Vagina (tissue), 2 donors: ENCODE measurements at places on chromosomes 6 and 20. TPM values are rescaled to one million over a fixed set of nuclear protein-coding genes. Genes with fewer than 3 reads are reported as not detected.

GRCh38 chr6:85405175-85405852 lies 44.6 kb upstream of the NT5E start:
- no peak for DNase-seq

DNA sequence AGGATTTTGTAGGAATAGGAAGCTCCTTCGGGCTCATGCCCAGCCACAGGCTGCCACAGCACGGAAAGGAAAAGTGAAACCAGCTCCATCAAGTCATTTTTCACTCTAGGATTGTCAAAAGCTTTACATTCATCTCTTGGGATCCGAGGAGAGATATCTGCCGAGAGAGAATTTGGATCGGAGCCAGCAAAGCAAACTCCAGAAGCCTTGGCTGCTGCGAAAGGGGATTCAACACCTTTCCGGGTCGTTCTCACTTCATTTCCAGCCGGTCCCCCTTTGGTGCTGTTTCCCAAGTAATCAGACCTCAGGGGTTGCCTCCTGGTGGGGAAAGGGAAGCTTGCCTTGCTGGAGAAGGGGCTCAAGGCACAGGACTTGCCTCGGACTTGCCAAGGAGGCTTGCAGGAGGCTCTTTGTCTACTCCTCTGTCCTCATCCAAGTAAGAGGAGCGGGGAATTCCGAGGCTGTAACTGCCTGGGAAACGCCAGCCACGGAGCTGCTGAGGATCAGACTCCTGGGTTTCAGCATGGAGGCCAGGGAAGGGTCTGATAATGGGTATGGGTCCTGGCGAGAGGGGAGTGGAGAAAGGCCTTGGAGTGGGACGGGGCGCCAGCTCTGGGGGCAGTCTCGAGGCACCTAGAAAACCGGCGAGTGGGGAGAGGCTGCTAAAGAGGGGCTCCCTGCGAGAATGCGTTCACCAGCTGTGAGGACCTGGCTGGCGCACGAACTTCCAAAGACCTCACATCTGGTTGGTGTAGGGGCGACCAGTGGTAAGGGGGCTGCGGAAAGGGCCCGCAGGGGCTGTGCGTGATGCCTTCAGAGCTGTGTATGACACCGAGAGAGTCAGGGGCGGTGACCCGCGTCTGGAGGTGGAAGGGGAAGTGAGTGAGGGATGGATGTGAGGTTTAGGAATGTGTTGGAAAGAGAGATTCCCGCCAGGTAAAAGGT lies 702 bp downstream of the ETV7 start:
- no peak for DNase-seq

DNA sequence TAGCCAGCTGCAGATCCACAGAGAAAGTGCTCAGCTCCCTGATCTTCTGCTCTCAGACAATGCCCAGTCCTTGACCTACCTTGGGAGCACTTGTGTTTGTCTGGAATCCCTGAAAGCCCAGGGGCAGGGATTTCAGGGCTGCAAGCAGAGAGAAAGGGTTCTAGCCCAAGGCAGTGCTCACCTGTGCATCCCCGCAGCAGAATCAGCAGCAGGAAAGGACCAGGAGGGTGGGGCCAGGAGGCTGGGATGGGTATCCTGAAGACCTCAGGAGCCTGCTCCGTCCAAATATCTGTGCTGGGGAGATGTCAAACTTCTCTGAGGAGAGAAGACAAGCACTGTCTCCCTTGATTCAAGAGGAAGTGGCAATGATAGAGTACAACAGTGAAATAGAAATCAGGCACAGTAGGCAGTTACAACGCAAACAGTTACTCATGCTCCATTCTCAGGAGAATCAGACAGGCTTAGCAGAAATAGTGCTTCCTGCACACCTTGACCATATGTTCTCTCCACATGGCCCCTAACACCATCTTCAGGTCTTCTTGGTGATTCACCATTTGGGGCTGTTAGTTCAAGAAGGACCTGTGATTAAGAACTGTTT lies 28.7 kb upstream of the SIRPG start:
- no peak for DNase-seq

DNA sequence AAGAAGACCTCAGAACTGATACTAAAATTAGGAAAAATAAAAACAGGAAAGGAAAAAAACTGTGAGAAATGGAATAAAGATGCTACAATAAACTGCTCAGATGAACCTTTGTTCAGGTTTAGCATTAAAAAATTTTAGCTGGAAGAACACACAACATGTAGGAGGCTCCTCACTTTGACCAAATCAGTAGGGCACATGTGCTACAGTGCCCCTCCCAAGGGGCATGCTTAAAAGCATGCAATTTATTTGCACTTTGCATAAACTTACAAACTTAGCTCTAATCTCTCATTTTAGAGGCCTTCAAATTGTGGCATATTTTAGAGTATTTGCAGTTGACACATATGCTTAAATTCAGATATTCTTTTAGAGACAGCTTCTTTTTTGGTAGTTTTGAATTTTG lies 570.2 kb downstream of the UTRN start:
- DNase-seq: no peak

GRCh38 chr6:49409951-49410542 lies 53.0 kb downstream of the MMUT start:
- no peak for DNase-seq

- no peak for DNase-seq
These were observed 138.1 kb downstream of the CD164 start for GRCh38 chr6:109243863-109244825.

GRCh38 chr6:141914646-141915045 lies 218.1 kb upstream of the GJE1 start:
- no peak for DNase-seq

DNA sequence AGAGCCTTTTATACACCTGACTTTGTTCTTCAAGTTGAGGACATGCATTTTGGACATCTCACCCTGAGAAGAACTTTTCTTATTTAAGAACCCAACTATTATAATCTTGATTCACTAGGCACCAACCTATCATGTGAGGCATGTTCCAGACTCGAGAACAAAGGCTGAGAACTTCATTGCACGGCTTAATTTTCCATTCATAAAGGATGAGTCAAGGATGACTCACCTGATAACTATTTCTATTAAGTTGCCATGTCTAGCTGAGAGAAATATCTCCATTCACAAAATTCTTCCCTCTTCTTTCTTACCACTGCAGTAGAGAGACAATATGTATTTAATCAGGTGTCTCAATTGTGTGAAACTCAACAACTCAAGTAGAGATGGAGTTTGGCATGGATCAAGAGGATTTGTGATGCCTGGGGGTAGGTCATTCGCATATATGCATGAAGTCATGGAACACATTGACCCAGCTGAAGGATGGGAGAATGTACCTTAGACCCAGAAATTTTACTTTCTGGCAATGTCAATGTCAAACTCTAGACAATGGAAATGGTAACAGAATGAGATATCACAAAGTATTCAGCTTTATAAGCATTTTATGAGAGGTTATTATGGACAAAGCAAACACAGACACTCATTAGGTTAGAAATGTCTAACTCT lies 208.7 kb upstream of the PRND start:
- no peak for DNase-seq

DNA sequence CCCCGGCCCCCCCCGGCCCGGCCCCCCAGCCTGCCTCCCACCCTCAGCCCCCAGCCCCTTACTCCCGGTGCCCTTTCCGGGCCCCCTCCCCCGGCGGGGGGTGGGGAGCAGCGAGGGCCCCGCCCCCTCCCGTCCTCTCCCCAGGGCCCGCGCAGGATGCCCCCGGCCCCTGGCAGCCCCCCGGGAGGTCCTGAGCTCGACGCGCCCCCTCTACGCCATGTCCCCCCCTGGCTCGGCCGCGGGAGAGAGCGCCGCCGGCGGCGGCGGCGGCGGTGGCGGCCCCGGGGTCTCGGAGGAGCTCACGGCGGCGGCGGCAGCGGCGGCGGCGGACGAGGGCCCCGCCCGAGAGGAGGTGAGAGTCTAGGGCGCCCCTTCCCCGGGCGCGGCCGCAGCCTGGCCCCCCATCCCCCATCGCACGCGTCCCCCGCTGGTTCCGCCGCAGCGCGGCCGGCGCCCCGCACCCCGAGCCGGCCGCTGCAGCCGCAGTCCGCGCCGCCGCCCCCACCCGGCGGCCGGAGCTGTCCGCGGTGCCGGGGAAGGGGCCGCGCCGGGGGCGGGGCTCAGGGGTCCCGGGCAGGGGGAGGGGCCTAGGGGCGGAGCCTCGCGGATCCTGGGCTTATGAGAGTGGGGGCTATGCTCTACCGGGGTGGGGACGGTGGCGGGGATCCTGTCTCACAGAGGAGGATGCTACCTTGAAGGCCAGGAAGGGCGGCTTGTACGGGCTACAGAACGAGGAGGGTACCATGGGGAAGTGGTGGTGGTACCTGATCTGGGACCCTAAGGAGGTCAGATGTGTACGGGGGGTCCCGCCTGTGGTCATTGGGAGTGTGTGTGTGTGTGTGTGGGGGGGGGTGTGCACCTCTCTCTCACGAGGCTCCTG lies 516 bp downstream of the TMEM151B start:
- DNase-seq: no peak

- DNase-seq: no peak
These were observed 5.7 kb downstream of the SPEF1 start for GRCh38 chr20:3775457-3776108.

- DNase-seq: no peak
These were observed 97.0 kb downstream of the TRERF1 start for GRCh38 chr6:42354702-42355101.

- DNase-seq: no peak
These were observed 28.9 kb upstream of the C6orf58 start for GRCh38 chr6:127547904-127548649.

GRCh38 chr6:24961852-24962251 lies 26.1 kb upstream of the RIPOR2 start:
- DNase-seq: no peak

GRCh38 chr6:29757701-29758293 lies 34.6 kb downstream of the HLA-F start:
- DNase-seq: peak; percentile 81

DNA sequence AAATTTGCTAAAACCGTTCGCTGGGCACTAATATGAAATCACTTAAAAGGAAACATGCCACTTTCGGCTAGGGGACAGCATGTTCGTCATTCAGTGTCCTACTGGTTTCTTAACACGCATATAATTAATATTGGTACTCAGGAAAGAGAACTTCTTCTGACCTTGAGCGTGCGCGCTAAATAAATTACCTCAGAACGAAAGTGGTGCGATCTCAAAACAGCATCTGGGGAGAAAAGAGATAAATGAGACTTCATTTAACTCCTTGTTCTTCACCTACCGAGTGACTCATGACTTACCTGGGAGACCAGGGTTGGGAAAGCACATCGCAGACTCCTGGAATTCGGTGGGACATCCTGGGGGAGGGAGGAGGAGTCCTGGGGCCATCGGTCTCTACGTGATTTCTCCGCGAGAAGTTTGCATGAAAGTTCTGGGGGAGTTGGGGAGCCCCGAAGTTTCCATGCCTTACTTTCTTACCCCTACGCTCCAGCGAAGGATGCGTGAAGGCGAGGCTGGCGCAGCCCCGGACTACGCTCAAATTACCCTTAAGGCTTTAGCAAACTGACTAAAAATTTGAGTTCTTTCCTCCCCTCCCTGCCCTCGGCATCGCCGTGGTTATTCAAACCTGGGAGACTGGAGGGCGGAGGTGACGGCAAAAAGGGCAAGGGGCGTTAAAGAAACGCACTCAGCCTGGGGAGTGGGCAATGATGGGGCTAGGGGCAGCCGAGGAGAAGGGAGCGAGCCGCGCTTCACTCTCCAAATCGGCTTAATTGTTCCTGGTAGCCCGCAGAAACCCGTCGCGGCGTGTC lies 1.1 kb upstream of the BEND6 start:
- no peak for DNase-seq

GRCh38 chr20:48458601-48459385 lies 369.0 kb downstream of the PREX1 start:
- DNase-seq: no peak

- no peak for DNase-seq
These were observed 15.4 kb downstream of the RANBP9 start for GRCh38 chr6:13696226-13696625.

DNA sequence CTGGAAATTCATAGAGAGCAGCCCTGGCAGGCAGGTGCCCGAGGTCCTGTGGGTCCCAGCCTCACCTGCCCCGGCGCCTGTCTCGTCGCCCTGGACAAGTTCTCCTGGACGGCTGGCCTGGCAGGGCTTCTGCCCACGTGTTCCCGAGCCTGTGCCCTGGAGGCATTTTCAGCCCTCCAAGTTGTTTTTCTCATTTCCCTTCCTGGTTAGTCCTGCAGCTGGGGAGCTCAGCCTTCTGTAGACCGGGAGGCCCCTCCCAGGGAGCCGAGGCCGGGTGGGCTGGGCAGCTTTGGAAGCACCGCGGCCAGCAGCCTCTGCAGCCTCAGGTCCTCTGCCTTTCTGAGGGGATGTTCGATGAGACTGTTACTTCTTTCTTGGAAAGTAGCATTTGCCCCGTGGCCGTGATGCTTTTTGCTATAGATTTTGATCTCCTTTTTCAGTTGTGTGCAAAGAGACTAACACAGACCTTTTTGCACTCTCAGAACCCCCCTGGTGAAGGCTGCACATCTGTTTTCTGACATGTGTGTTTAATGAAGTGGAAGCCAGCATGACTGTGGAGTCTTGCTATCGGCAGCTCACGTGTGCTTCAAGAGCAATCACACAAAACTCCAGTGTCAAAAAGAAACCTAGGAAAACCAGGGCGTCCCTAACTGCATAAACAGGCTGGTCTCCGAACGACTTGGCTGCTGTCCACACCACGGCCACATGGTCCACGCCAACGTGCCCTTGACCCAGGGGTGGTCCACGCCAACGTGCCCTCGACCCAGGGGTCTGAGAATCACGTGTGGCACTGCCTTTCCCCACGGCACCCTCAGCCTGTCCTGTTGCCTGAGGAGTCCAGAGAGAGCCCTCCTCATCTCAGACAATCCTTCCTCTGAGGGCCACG lies 207.5 kb downstream of the SMOC2 start:
- DNase-seq: no peak

DNA sequence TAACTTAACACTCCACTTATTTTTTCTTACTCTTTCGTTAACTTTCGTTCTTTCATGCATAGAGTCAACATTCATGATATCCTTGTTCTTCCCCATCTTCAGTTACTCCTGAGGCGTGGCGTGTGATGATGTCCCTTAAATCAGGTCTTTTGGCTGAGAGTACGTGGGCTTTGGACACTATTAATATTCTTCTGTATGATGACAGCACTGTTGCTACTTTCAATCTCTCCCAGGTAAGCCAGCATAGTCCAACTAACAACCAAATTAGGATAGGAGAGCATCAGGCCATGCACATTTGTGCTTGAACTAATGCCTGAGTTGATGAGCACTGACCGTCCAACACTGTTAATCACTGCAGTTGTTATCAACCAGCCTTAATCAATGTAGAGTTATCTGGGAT lies 119.6 kb downstream of the TMEM242 start:
- no peak for DNase-seq

- DNase-seq: no peak
These were observed 2.5 kb upstream of the SRC start for GRCh38 chr20:37343212-37343993.

The CENPQ gene
- total RNA-seq: 1.7 TPM

The BMP7 gene
- total RNA-seq: 17.2 TPM

The ABHD16B gene
- not detected for total RNA-seq

The HMGA1 gene
- 65.6 TPM for total RNA-seq

The MAS1 gene
- total RNA-seq: 0.49 TPM

The BPIFA1 gene
- total RNA-seq: not detected

The OXT gene
- total RNA-seq: not detected
